ENCODE measurements at places on chromosomes 5 and 9. TPM values are rescaled to one million over a fixed set of nuclear protein-coding genes. Genes with fewer than 3 reads are reported as not detected.

DNA sequence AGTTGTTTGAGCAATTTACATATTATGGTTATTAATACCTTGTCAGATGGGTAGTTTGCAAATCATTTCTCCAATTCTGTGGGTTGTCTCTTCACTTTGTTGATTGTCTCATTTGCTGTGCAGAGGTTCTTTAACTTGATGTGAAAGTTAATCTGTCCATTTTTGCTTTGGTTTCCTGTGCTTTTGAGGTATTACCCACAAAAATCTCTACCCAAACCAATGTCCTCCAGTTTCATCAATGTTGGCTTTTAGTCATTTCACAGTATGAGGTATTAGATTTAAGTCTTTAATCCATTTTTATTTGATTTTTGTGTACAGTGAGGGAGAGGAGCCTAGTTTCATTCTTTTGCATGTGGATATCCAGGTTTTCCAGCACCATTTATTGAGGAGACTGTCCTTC lies 82.4 kb downstream of the MRPS30 start:
- no peak for DNase-seq

GRCh38 chr9:35415402-35416097 lies 74.4 kb upstream of the RUSC2 start:
- DNase-seq: no peak

- no peak for DNase-seq
Measured at GRCh38 chr5:135223404-135223803, 175.6 kb downstream of the MACROH2A1 start.

DNA sequence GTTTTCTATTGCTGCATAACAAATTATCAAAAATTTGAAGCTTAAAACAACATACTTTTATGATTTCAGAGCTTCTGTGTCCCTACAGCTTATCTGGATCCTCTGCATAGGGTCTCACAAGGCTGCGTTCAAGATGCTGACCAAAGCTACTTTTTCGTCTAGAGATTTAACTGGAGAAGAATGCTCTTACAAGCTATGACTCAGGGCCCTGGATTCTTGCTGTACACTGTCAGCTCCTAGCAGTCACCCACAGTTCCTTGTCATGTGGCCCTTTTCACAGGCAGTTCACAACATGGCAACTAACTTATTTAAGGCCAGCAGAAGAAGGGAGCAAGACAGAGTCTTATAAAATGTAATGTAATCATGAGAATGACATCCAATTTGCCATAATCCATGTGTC lies 70.8 kb upstream of the FAM174A start:
- no peak for DNase-seq

DNA sequence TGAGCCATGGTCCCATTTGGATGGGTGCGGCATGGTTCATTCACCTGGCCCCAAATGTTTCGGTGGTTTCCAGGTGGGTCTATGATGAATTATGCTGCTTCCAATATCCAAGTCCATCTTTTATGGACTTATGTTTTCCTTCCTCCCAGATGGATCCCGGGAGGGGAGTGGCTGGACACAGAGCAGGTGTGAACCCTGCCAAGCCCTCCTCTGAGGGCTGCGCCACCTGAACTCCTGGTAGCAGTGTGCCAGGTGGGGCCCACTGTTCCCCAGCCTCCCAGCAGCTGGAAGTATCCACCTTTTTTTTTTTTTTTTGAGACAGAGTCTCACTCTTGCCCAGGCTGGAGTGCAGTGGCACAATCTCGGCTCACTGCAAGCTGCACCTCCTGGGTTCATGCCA lies 42.9 kb downstream of the WNK2 start:
- no peak for DNase-seq

The DOCK2 gene
- 3.9 TPM for polyA plus RNA-seq

The CTXN3 gene
- polyA plus RNA-seq: 3.7 TPM

Measured in muscle of leg (tissue), 16 donors.